ENCODE measurements at places on chromosomes 1 and 21.

GRCh38 chr1:198986036-198986435 lies 347.2 kb downstream of the PTPRC start:
- no peak for DNase-seq

DNA sequence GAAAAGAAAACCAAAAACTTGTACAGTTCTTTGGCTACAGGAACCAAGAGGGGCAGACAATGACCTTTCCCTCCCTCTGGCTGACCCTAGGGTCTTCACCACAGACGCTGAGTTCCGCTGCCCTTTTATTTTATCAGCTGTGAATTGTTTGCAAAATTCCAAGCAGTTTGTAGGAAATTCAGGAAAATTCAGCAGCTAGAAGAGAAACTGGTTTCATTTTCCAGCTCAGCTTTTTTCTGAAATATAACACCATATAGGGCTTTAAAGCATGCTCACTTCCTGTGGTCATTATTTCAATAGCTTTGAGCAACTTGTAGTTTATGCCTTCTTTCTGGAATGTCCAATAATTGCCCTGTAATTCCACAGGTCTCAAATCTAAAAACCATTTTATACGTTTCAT lies 5.5 kb upstream of the PIK3R3 start:
- DNase-seq, result no peak

DNA sequence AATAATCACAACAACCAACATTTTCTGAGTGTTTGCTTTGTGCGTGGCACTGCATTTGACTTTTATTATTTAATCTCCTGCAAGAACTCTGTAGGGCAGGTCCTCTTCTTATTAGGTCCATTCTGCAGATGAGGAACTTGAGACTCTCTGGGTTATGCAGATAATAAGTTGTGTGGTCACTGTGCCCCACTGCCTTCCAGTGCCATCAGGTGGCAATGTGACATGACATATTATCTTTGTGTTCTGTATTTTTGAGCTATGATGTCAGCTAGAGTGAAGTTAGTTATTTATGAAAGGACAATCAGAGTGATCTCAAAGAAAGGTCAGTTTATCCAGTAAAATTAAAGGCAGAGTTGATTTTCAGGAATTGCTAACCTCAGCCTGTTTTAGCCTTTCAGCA lies 196.0 kb downstream of the FMN2 start:
- DNase-seq, result no peak

DNA sequence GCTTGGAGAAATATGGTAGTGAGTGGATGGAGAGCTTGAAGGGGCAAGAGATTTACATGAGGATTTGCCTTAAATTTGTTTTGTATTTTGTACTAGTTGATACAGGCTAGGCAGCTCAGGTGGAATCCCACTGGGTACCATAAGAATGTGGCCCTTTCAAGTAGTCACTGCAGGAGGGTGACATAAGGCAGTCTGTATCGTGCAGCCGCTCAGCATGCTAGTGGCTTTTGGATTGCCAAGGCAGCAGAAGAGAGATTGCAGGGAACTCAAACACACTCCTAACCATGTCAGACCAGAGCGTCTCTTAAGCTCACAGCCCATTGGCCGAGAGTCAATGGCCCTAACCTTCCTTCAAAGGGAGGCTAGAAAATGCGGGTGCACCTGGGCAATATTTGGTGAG lies 420.0 kb downstream of the ADGRL2 start:
- no peak for DNase-seq
